ENCODE measurements at places on chromosomes 1 and 21.
A peak's percentile ranks its signal among the peaks of the same experiment; 100 is the strongest.

- DNase-seq: no peak
These were observed 28.4 kb upstream of the NLRP3 start for GRCh38 chr1:247387565-247387964.

DNA sequence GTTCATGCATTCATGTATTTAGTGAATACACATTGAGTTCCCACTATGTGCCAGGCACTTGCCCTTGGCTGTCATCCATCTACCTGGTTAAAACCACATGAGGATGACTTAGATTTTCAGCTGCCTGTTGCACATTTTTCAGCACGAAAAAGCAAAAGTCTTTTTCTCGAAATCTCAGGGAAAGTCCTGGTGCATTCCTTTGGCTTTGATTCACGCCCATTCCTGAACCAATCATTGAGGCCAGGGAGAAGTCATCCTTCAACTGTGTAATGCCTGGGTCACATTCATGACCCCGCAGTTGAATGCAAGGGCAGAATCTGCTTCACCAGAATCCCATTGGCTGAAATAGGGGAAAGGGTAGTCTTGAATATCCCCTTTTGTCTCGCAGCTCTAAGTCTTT, 84.4 kb downstream of the RNF220 start:
- DNase-seq: no peak

DNA sequence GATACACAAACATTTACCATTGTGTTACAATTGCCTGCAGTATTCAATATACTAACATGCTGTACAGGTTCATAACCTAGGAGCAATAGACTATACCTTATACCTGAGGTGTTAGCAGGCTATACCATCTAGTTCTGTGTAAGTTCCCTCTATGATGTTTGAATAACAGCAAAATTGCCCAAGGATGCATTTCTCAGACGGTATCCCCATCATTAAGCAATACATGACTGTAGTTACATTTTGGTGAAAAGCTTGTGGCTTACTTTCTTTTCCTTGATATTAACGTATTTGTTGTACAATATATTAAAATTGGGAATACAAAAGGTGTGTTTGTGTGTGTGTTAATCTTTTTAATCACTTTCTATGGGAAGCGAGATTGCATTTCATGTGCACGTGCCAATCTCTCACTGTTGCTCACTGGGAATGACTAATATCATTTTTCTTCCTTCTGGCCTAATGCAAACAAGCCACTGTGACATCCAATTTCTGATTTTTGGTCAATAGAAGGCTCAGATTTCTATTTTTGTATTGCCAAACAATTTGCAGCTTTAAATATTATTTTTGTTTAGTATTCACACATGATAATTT, 36.7 kb upstream of the WLS start:
- DNase-seq: no peak

DNA sequence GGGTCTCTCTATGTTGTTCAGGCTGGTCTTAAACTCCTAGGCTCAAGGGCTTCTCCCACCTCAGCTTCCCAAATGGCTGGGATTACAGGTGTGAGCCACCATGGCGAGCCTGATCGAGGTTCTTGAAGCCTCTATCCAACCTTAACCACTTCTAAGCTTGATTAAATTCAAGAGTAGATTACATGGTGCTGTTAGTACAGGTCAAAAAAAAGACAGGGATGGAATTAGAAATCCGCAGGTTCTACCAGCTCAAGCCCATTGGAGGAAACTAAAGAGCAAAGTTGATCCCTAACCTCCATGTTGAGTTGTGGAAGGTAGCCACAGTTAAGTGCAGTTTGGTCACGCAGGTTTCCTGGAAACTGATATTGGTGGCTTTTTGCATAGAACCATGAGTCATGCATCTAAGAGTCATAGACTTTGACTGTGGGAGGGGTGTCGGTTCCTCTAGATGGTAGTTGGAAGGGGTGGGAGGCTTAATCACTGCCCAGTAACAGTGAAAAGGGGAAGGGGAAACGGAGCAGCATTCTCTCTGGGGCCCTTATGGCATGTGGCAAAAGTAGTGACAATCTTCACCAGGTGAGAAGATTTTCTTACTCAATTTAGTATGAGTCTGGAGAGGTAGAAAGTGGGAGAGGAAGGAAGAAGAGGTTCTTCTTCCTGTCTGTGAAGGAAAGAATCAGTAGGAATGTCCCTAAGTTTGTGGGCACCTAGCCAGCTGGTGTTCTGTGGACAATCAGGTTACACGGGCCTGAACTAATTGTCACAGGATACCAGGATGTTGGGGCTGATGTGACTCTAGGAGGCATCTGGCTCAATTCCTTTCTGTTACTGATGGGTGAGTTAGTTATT, 7.0 kb downstream of the CD53 start:
- DNase-seq: no peak

GRCh38 chr21:16378525-16378924, 648.7 kb downstream of the USP25 start:
- DNase-seq: no peak

DNA sequence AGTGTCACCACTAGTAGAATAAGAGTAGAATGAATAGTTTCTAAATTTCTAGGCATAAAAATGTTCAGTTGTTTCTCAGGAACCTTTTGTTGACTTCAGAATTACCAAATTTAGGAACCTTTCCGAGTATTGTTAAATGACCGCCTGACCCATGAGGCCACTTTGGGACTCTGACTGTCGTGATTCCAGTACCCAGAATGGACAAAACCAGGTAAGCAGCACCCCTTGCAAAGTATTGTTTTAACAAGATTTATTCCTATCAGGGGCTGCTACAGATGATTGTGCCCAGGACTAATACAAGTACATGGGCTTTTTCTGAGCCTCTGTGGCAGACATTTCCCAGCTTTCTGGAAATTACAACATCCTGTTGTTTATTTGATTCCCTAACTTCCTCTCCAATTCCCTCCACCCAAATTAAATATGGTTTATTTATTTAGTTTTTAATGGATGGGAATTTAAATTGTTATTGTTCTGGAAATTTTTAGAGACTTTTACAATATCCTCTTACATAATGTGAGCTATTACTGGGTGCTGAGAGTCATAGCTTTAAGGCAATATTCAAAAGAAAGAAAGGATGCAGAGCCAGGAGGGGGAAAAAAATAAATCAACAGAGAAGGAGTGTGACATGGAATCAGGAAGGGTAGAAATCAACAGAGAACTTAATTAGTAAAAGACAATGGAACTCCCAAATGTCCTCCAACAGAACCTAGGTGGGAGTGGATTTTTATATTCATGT, 37.4 kb upstream of the NTPCR start:
- DNase-seq: no peak

GRCh38 chr21:32456497-32456918, 44.0 kb downstream of the EVA1C start:
- DNase-seq: no peak

- peak; percentile 67 for DNase-seq
These were observed 183.5 kb downstream of the HMCN1 start for GRCh38 chr1:185917646-185918045.

GRCh38 chr21:41222247-41223068, 54.5 kb downstream of the BACE2 start:
- DNase-seq: no peak

- no peak for DNase-seq
These were observed 853 bp upstream of the ATP1A1 start for GRCh38 chr1:116372191-116372590.

Measured in right hindlimb (tissue), 1 donor.